ENCODE measurements at places on chromosomes 6 and 20.

- no peak for DNase-seq
Measured at GRCh38 chr6:5158180-5158579, 73.0 kb downstream of the PPP1R3G start.

DNA sequence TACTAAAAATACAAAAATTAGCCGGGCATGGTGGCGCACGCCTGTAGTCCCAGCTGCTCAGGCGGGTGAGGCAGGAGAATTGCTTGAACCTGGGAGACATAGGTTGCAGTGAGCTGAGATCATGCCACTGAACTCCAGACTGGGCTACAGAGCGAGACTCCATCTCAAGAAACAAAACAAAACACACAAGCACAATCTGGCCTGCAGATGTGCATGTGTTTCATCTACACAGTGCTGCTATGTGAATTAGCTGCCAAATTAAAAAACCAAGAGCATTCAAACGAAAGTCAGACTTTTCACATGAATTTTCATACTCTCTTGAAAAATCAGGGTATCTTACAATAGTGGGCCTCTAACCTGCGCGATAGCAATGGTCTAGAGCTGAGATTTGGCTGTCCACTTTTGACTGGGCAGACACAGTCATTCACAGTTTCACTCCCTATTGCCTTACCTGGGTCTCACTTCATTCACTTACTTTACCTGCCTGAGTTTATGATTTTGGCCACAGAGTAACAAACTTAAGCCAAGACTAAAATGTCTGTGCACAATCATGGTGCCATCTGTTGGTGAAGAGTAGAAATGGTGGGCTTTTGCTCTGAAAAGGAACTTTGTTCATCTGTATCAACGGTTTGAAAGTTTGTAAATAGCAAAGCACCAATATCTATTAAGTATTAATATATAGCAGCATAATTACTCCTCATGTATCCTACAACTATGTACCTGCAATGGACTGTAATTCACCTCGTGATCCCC is 138.5 kb upstream of the UST start:
- DNase-seq: no peak

GRCh38 chr6:12595161-12595811 is 121.3 kb upstream of the PHACTR1 start:
- DNase-seq: no peak

- no peak for DNase-seq
Measured at GRCh38 chr20:44021900-44022299, 107.2 kb downstream of the TOX2 start.

Data from NCI-H1092 treated with DMSO at 0.1 percent for 48 hours (cell line).